ENCODE measurements at places on chromosomes 2 and 18.
A peak's percentile ranks its signal among the peaks of the same experiment; 100 is the strongest.

DNA sequence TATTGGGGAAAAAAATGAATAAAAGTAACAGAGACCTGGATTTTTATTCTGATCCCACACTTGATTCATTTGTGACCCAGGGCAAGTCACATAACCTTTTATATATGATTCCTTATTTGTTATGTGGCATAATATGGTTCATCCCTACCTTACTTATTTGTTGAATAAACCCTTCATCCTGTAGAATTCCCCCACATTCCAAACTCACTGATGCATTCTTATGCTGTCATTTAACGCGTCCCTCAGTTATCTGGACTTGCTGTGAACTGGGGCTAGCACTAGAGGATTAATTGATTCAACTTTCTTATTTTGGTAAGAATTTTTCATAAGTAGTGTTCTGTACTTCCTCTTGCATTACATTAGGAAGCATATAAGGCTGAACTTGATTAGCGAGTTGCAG is 384.7 kb upstream of the RAB12 start:
- no peak for DNase-seq

- no peak for DNase-seq
These were observed 9.2 kb downstream of the SGPP2 start for GRCh38 chr2:222433332-222434173.

GRCh38 chr2:119059940-119060339 is 98.6 kb downstream of the C1QL2 start:
- DNase-seq, result no peak

DNA sequence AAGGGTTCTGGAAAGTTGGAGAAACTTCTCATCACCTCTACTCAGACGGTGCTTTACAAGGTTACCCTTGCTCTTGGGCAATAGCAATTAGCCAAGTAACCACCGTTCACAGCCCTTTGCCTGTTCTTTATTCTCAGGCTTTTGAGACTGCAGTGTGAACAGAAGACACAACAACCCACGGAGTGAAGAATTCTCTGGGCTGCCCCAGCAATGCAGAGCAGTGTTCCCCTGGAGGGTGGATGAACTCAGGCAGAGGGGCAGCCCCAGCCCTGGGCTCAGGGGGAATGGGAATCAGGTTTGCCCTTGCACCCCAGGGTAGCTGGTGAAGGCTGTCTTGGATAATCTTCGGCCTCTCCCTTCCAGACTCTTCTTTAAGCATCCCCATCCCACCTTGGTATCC is 69.1 kb downstream of the MCFD2 start:
- DNase-seq, result no peak

GRCh38 chr2:9403924-9404323 is 19.4 kb downstream of the ITGB1BP1 start:
- DNase-seq, result no peak

DNA sequence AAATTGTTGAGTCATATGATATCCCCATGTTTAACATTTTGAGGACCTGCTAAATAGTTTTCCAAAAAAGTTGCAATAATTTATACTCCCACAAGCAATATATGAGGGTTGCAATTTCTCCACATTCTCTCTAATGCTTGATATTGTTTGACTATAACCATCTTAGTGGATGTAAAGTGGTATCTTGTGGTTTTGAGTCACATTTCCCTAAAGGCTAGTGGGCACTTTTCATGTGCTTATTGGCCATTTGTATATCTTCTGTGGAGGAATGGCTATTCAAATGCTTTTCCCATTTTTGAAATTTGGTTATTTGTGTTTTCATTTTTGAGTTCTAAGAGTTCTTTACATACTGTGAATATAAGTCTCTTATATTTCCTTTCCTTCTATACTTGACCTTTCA is 82.7 kb downstream of the SCG2 start:
- no peak for DNase-seq

DNA sequence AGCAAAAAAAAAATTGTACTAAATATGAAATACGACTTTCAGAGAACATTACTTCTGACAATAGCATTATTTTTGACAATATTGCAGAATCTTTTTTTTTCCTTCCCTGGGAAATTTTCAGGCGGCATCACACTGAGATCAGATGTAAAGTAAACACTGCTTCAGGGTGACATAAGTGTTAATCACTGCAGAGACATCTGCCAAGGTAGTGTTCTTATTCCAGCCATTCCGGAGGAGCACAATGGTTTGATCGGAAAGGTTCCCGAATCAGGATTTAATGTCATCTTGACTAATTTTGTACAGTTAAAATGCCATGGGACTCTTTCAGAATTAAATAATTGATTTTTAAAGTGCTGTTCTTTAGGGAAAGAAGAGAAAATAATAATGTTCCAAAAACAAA is 56.7 kb upstream of the ZNF236 start:
- DNase-seq, result no peak

- no peak for DNase-seq
These were observed 6.5 kb upstream of the LOXHD1 start for GRCh38 chr18:46663539-46663938.

GRCh38 chr18:27839141-27839540 is 337.8 kb downstream of the CDH2 start:
- DNase-seq, result no peak

- DNase-seq, result no peak
These were observed 44.2 kb downstream of the LNPK start for GRCh38 chr2:175957845-175958244.

- DNase-seq, result peak; percentile 75
These were observed 19.8 kb downstream of the MAP4K4 start for GRCh38 chr2:101717071-101717845.

DNA sequence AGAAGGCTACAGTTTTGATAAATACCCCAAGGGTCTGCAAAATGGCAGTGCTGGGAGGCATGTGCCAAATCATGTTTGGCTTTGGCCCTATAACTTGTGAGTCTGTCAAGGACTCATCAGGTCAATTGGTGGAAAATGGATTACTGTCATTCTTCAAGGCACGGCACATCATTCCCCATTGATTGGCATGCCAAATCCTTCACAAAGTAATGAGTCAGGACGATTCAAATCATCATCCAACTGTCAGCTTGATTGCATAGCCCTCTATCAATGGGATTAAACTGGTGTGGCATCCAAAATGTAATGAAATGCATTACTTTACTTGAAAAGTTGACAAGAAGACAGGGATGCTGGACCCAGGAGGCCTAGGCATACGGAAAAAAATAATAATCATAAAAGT is 441.6 kb upstream of the PIK3C3 start:
- DNase-seq, result no peak

DNA sequence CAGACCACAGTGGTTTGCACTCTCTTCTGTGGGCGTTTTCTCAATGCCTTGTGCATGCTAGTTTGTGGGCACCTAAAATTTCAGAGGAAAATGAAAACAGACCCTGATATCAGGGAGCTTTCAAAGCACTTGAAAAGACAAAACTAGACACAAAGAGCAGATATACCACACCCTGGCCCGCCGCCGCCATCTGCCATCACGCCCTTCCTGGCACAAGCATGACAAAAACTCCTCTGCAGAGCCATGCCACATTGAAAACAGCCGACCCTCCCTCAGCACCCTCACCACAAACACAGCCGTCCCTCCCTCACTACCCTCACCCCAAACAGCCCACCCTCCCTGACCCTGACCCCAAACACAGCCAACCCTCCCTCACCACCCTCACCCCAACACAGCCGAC is 84.8 kb upstream of the RAB6C start:
- no peak for DNase-seq

DNA sequence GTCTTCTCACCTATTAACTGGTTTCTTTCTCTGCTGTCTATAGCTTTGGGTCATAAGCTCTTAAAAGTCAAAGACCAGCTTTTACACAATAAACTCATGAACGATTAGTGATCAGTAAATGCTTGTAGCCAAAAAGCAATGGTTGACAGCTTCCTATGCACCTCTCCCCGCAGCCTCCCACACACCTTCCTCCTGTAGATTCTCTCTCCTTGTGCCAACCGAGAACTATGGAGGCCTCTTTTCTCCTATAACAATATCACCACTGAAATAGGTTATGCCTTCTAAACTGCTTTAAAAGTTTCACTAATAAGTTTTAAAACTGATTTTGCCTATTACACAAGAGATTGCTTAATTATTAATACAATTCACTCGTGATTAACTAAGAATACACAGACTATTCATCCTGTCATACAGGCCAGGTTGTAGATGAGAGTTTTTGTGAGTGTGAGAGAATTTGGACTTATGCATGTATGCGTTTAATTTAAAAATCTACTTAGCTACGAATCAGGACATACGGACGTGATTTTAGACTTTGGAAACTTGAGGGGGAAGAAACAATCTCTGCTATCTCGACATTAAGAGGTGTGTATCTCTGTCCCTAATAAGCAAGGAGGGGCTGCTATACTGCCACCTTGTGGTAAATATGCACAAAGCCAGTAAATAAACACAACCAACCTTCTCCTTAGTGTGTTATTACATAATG is 229.1 kb upstream of the RBBP8 start:
- no peak for DNase-seq

- peak; percentile 21 for DNase-seq
These were observed 58.0 kb upstream of the EML6 start for GRCh38 chr2:54665436-54665856.

Measured in CD4-positive, alpha-beta T cell treated with Interleukin-6 at 100 ng/mL for 8 hours (primary cell).